T-cell (primary cell): ENCODE measurements at places on chromosomes 2 and 18.

GRCh38 chr2:126639276-126639675 lies 16.7 kb upstream of the GYPC start:
- no peak for DNase-seq

- no peak for DNase-seq
Observed at GRCh38 chr2:16649353-16650286, 16.0 kb downstream of the CYRIA start.

DNA sequence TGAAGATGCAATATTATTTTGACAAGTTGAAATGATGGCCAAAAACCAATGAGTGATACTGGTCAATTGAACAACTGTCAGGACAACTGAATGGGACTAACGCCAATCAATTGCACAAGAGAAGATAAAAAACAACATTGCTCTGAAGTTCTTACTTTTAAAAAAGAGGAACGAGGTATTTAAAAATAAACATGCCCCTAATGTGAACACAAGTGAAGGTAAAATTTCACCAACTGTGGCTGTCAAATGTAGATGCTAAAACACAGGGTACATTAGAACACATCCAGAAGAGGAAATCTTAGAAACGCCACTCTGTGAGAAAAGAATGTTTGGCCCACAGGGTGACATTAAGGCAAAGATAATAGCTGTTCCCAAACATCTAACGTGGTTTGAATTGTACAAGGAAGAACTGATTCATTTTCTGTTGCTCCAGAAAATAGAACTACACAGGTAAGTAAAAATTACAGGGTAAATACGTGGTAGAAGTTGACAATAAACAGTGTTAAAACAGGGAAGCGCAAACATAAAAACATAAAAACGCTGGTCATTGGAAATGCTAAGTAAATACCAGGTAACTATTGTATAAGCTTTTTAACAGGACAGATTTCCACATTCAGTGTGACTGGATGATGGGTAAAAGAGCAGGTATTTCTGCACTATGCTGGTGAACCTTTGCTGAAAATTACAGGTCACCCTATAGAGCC lies 20.3 kb downstream of the LONRF2 start:
- DNase-seq, result no peak

- no peak for DNase-seq
Observed at GRCh38 chr2:238242731-238243495, 3.1 kb upstream of the HES6 start.

GRCh38 chr2:1910592-1911246 lies 166.4 kb upstream of the PXDN start:
- no peak for DNase-seq

DNA sequence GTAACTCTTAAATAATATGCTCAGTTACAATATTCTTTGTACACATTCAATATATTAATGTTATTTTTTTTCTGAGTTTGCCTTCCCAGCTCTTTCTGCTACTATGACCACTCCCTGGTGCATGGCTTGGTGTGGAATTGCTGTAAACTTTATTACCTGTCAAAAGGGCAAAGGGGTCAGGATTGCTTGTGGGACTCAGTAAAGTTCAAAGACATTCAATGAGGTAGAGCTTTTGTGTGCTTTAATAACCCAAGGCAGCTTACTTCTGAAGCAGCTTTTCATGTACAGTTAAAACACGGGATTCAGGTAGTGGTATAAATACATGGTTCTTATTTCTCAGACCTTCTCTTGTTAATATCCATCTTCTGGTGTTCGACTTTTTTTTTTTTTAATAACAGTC lies 132.8 kb downstream of the MEIS1 start:
- DNase-seq, result no peak

DNA sequence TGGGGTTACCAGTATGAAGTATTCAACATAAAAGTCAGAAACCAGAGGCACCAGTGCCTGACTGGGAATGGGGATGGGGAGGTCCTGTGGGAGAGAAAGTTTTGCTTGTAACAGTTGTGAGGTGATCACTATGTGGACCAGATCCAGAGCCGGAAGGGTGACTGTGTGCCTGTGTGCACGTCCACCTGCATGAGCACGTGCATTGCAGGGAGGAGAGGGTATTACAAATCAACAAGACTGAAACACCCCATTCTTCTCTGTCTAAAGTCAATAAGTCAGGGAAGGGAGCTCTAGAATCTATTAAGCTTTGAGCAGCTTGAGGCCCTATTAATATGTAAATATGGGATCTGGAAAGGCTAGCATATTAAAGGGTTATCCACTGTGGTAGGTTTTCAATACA lies 241.0 kb upstream of the ACVR2A start:
- DNase-seq, result no peak

DNA sequence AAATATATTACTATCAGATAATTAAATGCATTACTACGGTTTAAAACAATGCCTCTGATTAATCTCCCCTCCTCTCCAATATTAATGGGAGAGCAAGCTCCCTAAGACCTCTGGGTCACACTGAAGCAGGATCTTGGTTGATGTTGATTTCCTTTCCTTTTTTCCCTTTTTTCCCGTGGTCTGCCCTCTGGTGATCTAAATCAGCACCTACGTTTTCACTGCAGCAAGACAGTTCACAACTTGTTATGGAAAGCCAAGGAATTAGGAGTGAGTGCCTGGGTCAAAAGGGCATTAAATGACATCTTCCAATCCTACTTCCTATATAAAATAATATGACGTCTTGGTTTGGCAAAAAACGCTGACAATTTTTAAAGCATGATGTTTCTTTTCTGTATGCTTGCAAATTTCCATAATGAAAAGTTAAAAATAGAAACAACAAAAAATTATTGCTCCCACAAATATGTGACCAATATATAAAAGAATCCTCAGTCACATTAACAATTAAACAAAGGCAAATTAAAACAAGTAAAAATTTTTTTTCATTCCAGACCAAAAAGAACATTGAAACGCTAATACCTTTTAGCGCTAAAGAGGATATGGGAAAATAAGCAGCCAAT lies 7.9 kb upstream of the CFAP36 start:
- DNase-seq, result no peak

DNA sequence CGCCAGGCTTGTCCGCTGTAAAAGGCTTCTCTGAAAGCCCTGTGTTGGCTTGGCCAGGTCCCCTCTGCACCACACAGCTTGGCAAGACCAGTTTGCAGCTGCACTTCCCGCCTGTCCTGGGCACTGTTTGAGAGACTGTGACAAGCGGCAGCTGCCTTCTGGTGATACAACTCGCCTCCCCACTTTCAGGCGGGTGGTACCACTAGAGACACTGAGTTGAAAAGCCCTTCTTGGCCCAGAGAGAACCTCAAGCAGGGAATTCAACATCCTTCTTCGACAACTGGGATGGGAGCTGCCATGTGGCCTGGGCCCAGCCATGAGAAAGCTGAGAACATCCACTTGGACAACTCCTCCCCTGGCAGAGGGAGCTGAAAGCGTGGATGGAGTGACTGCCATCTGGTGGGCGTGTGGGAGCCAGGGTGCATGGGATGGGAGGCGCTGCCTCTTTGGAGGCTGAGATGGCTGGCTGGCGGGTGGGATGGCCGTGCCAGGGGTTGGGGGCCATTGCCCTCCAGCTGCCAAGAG lies 125.5 kb upstream of the REV1 start:
- DNase-seq, result no peak

GRCh38 chr2:84678214-84678613 lies 161.9 kb downstream of the DNAH6 start:
- DNase-seq, result no peak

- DNase-seq, result no peak
Observed at GRCh38 chr2:234669621-234670020, 172.7 kb upstream of the ARL4C start.

- no peak for DNase-seq
Observed at GRCh38 chr2:230582851-230583283, 129.8 kb upstream of the CAB39 start.

- DNase-seq, result no peak
Observed at GRCh38 chr18:12741351-12741750, 38.5 kb downstream of the PSMG2 start.

- DNase-seq, result no peak
Observed at GRCh38 chr2:132780651-132781050, 110.6 kb upstream of the LYPD1 start.

GRCh38 chr2:103292573-103292972 lies 530.7 kb downstream of the TMEM182 start:
- DNase-seq, result no peak

GRCh38 chr18:32867936-32868335 lies 95.1 kb upstream of the KLHL14 start:
- no peak for DNase-seq

GRCh38 chr2:150107816-150108215 lies 379.7 kb downstream of the RND3 start:
- no peak for DNase-seq

- DNase-seq, result no peak
Observed at GRCh38 chr2:171557363-171557762, 35.1 kb downstream of the CYBRD1 start.

DNA sequence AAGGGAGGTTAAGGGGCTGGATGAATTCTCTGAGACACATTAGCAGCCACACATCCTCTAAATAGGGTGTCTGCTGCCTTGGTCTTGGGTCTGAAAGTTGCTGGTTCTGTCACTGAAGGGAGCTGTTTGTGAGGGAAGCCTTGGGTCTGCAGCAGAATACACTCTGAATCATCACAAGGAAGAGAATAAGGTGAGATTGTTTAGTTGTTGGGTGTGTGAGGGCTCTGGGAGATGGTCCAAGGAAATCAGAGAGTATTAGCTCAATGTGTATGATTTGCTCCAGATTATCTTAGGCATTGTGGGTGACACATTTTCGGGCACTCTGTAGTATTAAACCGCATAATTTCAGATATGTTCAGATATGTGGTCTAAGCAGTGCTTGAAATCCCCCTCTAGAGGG lies 548.5 kb downstream of the SLC4A3 start:
- DNase-seq, result no peak
